H54 (cell line): ENCODE measurements at places on chromosomes 1 and 21.

DNA sequence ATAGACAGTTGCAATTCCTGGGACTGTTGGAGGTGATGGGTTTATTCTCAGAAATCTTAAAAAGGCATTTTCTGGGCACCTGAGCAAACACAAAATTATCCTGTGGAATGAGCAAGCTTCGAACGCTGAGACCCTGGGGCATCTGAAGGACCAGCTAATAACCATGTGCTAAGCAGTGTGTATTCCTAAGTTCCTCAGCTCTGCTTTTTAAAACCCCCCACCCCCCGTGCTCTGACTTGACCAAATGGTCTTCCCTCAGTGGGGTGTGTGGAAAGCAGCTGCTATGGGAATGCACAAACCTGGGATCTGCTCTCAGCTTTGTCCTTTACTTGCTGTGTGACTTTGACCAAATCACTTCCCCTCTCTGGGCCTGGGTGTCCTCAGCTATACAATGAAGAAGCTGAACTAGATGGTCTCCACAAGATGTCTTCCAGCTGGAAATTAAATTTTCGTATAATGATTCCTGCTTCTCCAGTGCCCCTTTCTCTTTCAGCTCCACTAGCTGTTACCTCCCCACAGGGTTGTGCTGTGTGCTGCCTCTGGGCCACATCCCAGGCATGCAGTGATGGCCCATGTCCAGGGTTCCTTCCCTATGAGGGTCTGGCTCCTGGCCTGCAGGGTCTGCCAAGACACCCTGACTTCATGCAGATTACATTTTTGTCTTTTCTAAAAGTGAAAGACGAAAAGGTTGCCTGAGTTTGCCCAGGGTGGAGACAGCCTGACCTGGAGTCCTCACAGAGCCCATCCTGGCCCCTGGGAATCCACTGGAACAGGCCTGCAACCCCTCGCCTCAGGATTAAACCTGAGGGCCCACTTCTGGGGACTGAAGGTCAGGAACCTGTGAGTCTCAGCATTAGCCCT is 14.9 kb upstream of the CD247 start:
- no peak for DNase-seq

DNA sequence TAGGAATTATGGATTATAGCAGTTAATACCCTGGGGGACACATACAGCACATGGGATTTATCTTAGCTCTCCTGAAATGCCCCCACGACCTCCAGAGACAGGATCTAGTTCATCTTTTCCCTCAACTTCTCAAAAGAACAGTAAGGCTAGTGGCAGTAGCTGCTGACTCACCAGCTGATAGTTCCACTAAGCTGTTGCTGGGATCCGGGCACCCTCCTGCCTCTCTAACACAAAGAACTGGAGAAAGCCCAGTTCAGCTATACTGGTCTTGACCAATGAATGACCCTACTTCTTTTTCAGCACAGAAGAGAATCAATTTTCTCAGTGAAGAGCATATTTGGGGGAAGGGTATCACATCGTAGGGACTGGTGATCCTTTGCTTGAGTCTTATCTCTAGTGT is 84.1 kb downstream of the PGBD5 start:
- DNase-seq: no peak

- DNase-seq: no peak
Observed at GRCh38 chr1:228131766-228132165, 8.3 kb upstream of the GUK1 start.

DNA sequence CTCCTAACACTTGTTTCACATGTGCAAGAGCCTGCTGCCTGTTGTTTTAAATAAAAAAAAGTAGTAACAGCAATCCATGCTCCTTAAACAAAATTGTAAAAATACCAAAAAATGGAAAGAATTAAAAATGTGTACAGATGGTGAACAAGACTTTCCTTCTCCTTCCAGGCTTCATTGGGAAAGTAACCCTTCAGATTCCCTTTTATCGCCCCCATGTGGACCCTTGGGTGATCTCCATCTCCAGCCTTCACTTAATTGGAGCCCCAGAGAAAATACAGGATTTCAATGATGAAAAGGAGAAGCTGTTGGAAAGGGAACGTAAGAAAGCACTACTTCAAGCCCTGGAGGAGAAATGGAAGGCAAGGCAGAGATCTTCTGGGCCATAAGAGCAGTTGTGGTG is 14.2 kb downstream of the VPS13D start:
- no peak for DNase-seq

- DNase-seq: no peak
Observed at GRCh38 chr1:7388141-7388487, 383.0 kb upstream of the VAMP3 start.

DNA sequence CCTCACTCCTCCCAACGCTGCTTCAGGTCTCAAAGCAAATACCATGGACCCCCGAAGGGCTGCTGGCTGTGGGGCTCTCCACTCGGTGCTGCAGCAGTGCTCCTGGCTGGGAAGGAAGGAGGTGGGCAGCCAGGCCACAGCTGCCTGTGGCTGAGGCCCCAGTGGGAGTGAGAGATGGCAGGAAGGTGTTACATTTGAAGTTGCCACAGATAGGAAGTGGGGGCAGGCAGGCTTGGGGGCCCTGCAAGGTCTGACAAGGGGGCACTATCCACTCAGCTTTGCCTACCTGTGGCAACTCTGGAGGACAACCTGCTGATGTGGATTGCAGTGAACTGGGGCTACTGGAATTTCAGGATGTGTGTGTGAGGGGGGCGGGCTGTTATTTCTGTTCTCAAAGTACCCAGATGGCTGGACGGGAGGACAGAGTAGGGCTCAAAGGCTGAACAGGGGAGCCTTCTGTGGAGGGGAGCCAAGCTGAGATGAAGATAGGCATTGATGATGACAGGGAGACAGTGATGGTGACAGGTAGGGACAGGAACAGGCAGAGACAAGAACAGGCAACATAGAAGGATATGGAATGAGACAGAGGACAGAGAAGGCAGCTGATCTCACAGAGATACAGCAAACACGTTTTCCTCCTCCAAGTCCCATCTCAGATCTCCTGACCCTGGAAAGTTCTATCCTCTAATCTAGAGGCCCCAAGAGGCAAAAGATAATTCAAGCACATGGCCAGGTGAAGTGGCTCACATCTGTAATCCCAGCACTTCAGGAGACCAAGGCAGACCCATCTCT is 1.8 kb downstream of the ZNF683 start:
- no peak for DNase-seq

- no peak for DNase-seq
Observed at GRCh38 chr1:89907727-89908212, 86.9 kb downstream of the LRRC8D start.

- DNase-seq: no peak
Observed at GRCh38 chr21:31258073-31258472, 86.0 kb downstream of the TIAM1 start.

DNA sequence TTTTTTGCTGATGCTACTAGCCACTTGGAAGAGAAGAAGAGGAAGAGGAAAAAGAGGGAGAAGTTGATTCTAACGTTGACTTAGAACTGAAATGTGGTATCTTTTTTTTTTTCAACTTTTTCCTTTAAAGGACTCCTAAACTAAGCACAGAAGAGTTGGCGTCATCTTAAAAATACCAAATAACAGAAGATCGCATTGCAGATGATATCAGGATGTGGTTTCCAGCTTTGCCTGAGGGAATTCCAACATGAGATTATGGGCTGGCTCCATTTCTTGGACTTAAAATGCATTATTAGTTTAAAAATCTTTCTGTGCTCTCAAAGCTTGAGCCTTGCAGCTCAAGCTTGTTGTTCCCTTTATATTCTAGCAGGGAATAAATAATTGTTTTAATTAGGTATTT is 29.8 kb downstream of the WDR3 start:
- DNase-seq: no peak

GRCh38 chr1:87728169-87728568 is 399.5 kb downstream of the LMO4 start:
- no peak for DNase-seq

GRCh38 chr1:202805886-202806844 is 2.1 kb downstream of the KDM5B start:
- DNase-seq: no peak

- no peak for DNase-seq
Observed at GRCh38 chr1:116492358-116492811, 78.4 kb downstream of the CD58 start.

DNA sequence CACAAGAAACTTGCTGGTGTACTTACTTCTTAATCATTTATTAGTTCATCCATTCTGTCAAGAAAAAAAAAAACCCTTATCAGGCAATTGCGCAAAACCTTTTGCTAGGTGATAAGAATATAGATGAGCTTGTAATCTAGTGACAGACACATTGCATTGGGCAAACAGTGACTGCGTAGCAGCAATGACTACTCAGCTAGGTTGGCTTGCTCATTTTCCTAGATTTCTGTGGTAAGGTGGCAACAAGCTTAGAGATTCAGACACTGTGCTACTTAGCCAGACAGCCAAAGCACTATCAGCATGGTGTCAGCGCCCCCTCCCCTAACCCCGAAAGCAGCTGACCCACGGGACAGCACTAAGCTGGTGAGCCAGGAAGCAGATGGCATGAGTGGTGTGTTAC is 203.1 kb downstream of the BARHL2 start:
- DNase-seq: no peak

DNA sequence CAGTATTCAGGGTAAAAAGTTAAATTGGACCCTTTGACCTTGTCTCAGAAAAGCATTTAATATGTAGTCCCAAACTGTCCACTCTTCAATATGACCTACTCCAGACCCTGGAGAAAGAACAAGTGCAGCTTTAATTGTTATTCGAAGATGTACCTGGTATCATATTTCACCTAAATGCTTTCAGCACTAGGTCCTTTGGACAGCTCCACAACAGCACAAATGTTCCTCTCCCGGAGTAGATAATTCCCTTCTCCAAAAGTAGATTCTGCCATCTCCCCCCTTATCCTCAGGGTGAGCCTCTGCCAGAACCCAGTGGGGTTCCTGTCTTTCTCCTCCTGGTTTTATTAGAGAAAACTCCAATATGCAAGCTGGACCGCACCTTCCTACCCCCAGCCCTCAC is 104.5 kb upstream of the AJAP1 start:
- DNase-seq: no peak

DNA sequence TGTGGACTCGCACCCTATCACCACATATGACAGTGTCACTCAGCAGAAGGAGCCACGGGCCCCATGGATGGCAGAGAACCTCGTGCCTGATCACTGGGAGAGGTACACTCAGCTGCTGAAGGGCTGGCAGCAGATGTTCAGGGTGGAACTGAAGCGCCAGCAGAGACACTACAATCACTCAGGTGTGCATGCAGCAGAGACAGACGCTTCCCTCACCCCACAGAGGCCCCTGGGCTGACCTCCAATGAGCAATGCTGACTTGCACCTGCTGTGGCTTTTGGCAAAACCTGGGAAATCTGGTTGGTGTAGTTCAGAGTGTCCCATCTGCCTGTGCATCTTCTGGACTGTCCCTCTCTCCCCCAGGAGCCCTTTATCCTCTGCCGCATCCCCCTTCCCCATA is 51.9 kb downstream of the KIAA1614 start:
- DNase-seq: no peak

- DNase-seq: peak; percentile 40
Observed at GRCh38 chr1:215710036-215710898, 143.2 kb downstream of the KCTD3 start.

GRCh38 chr1:198907423-198907746 is 268.5 kb downstream of the PTPRC start:
- no peak for DNase-seq

DNA sequence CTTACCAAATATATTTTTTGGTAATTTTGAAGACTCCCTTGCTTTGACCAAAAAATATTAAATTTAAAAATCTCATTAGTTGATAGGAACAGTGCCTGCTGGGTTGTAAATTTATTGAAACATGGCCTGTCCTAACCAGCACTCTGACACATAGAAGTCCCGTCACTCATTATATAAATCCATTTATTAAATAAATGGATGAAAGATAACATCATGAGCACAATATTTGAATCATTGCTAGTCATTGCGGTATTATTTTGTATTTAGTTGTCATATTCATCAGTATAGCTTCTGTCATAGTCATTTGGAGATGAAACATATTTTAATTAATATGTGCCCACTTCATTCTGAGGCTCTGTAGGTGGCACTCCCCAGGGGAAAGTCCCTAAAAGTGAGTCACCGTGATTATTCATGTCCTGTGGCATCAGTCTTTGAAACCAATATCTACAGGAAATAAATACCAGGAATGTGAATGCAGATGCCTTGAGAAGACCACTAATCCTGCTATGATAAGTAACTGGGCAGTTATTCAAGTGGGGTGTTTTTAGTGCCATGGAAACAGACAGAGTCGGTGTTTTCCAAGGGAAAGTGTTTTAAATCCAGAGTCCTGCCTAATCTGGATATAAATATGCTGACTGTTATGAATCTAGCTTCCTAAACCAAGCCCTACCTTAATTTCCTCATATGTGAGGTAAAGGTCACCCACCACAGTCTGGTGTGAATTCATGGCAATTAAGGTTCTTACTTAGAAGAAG is 302.0 kb downstream of the DUSP10 start:
- DNase-seq: peak; percentile 15

DNA sequence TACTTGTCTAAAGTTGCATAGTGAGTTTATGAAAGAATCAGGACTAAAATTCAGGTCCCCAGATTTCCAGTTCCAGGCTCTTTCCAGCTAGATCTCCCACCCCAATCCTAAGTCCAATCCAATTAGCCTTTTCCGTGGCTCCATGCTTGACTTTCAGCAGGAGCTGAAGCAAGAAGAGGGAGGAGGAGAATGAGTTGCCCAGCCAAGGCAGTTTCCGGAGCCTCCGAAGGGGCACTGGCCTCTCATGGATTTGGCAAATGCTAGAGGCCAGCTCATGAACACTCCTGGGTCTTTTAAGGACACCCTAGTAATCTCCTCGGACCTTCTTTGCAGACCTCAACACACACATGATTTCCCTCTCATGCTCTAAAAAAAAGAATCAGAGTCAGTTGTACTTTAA is 10.5 kb upstream of the LRRC52 start:
- DNase-seq: no peak

DNA sequence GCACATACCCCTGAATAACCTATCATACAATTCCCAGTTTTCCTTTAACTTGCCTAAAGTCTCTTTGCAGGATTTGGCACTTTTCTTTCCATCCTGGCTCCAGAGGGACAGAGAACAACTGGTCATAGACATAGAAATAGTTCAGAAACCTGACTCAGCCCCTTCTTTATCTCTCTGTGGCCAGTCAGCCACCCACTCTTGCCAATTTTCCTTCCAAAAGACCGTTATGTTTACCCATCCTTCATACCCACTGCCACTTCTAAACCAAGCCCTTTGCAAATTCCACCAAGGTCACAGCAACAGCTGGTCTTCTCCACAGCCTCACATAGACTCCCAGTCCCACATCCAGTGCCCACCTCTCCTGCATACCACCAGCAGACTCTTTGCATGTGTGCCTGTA is 127.2 kb upstream of the FGGY start:
- no peak for DNase-seq

- DNase-seq: no peak
Observed at GRCh38 chr1:41333146-41333784, 28.0 kb upstream of the FOXO6 start.

DNA sequence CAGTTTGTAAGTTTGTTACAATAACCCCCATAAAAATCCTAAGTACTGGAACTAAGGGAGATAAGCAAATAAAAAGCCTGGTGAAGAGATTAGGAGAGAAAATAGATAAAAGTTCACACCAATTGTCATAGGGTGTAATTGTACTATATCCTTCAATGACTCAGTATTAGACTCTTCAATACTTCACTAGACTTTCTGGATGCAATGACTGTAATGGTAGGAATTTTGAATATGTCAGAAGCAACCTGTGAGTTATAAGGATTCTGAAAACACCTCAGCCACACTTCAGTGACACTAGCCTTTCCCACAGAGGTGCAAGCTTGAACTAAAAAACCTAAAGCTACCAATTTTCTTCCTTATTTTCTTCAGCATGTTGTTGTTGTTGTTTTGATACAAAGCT is 147.9 kb downstream of the PTGER3 start:
- DNase-seq: no peak
